ENCODE measurements at places on chromosomes 6 and 20. TPM values are rescaled to one million over a fixed set of nuclear protein-coding genes. Genes with fewer than 3 reads are reported as not detected.

SOBP gene
- 1.9 TPM for total RNA-seq

KHDC1L gene
- total RNA-seq, result 0.43 TPM

CNBD2 gene
- total RNA-seq, result 4.5 TPM

OTOR gene
- not detected for total RNA-seq

HCK gene
- total RNA-seq, result not detected

KIAA0408 gene
- total RNA-seq, result 1.3 TPM

CRIP3 gene
- not detected for total RNA-seq

EPPIN gene
- not detected for total RNA-seq

CTCFL gene
- total RNA-seq, result not detected

CCM2L gene
- not detected for total RNA-seq

SPEF1 gene
- under 0.01 TPM for total RNA-seq

FRK gene
- 0.43 TPM for total RNA-seq

IRF4 gene
- total RNA-seq, result not detected

PSORS1C1 gene
- 3.0 TPM for total RNA-seq

CRYBG1 gene
- total RNA-seq, result 8.1 TPM

THBD gene
- total RNA-seq, result 0.32 TPM

PHACTR3 gene
- total RNA-seq, result not detected

WFDC5 gene
- not detected for total RNA-seq

ANKRD66 gene
- not detected for total RNA-seq

MAP3K4 gene
- 26.7 TPM for total RNA-seq

NT5DC1 gene
- total RNA-seq, result 7.8 TPM

RRAGD gene
- under 0.01 TPM for total RNA-seq

EYS gene
- total RNA-seq, result under 0.01 TPM

CABLES2 gene
- 1.9 TPM for total RNA-seq

DYNLT2 gene
- total RNA-seq, result 1.3 TPM
